ENCODE measurements at places on chromosomes 3 and 15.

DNA sequence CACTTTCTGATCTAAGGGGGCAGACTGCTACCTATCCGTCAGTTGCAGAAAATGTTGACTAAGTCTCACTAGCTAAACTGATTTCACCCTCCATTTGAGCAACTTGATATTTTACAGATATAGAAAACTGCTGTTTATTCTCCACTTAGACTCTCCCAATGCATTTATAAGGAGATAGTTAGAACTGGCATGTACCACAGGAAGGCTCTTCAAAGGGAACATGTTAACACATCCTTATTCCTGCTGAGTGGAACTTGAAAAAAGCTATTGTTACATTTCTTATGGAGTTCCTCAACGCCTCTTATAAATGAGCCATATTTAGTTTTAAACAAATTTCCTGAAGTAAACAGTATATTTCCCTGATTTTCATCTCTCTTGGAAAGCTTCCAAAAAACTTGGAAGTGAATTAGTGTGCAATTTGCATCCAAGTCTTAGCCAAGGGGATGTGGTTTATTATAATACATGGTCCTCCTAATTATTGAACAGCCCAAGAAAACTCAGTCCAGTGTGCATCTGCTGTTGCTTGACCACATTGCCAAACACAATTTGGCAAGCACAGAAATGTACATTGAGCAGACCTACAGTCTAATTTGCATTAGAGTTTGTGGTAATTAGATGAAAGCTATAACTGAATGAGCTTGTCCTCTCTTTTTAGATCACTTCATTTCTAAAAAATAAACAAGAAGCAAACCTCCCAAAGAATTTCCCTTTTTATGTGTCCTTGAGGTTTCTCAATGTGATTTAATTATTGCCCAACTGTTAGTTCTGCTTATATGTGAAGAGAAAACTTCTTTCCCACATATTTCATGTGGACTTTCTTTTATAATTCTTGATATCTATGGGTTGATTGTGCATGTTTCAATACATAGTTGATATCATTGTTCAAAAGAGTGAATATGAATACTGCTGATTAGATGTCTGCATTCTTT, 72.6 kb upstream of the DPH6 start:
- no peak for DNase-seq

GRCh38 chr3:77242371-77242770, 202.5 kb downstream of the ROBO2 start:
- no peak for DNase-seq

- DNase-seq = no peak
These were observed 148.9 kb downstream of the PLCL2 start for GRCh38 chr3:17033516-17034168.

- DNase-seq = no peak
These were observed 92.2 kb downstream of the P2RY1 start for GRCh38 chr3:152927131-152927530.

DNA sequence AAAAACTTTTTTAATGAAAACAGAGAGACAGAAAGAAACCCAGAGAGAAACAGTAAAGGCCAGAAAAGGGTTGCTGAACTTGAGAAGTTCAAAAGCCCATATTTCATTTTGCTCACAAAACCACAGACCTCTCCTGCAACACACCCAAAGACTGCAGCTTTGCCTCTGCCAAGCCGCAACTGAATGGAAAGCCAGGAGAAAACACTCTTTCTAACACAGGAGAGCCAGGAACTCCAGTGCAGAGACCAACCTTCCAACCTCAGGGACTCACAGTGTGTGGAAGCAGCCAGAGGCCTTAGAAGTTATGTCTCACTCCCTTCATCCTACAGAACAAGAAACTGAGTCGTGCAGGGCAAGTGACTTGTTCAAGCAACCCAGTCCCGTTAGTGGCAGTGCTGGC, 163.1 kb upstream of the HES1 start:
- no peak for DNase-seq

DNA sequence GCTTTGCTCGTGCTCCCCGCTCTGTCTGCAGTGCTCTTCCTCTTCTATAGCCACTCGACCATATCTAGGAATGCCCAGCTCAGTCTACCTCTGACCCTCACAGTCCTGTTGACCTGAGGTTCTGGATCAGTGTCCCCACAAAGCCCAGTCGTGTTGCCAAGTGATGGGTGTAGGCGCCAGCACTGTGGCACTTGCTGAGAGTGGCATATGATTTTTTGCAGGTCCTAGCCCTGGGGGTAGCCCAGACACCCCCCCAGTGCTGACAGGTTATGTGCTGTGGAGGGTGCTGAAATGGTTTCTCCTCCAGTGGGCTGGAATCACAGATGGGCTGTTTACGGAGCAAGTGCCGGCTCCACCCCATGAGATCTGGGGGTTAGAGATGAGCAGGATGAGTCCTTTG, 32.5 kb downstream of the ACAD9 start:
- no peak for DNase-seq

GRCh38 chr3:39126532-39127071, 19.1 kb downstream of the TTC21A start:
- peak; percentile 65 for DNase-seq

DNA sequence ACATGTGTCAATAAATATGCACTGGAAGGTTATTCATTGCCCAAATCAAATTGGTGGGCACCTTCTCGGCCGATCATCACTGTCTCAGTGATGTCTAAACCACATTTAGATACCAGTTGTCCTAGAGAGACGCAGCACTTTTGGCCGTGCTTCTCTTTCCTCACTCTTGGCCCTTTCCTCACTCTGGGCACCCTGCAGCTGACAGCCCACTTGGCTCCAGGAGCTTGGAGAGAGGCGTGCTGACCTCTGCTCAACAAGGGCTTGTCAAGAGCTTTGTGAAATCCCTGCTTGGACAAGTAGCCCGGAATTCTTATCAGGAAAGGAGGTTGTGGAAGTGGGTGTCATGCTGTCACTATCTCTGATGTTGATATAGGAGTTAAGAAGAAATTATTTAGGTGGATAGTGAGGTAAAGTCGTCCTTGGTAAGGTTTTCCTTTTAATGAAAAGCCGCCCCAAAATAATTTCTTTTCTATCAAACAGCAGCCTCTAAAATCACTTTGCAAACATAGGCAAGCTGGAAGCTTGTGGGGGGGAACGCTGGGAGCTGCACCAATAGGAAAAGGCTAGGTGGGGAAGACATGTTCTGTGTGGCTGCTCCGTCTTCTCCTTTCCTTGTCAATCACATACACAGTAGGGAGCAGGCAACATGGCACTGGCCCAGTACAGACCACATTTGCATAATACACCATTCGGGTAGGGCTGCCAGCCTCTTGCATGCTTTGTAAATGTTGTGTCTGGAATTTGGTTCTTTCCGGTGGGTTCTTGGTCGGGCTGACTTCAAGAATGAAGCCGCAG, 126.8 kb upstream of the UBE3A start:
- no peak for DNase-seq

DNA sequence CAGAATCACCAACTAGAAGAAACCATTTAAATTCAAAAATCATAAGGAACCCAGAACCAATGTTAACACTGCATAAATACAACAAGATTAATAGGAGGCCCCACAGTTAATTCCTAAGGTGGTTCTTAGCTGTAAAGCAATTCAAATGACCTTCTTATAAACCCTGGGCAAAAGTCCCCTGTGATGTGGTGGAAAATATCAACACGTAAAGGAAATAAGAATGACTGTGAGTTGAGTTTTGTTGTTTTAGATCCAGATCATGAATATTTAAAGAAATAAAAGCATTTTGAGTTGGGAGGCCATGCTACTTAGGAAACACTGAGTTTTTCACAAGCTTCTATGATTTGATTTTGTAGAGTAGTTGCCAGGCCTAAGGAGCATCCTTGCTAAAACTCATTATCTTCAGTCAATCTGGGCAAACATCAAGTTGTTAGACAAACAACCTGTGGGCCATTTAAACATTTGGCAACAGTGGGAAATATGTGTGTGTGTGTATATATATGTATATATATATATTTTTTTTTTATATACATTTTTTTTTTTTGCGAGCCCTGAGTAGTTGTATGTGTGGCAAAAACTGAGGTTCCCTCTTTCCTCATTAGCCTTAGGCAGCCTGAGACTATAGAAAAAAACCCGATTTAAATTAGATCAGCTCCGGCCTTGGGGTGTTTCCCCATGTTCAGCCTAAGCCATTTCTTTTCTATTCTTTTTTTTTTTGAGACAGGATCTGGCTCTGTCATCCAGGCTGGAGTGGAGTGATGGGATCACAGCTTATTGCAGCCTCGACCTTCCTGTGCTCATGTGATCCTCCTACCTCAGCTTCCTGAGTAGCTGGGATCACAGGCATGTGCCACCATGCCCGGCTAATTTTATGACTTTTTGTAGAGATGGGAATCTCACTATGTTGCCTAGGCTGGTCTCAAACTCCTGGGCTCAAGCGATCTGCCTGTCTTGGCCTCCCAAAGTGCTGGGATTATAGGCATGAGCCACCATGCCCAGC, 8.0 kb upstream of the PXK start:
- DNase-seq = no peak

- no peak for DNase-seq
These were observed 32.2 kb downstream of the SQOR start for GRCh38 chr15:45667002-45667401.

GRCh38 chr3:13479332-13479581, 849 bp upstream of the HDAC11 start:
- peak; percentile 69 for DNase-seq

GRCh38 chr3:159978353-159978752, 10.3 kb upstream of the IL12A start:
- DNase-seq = no peak

DNA sequence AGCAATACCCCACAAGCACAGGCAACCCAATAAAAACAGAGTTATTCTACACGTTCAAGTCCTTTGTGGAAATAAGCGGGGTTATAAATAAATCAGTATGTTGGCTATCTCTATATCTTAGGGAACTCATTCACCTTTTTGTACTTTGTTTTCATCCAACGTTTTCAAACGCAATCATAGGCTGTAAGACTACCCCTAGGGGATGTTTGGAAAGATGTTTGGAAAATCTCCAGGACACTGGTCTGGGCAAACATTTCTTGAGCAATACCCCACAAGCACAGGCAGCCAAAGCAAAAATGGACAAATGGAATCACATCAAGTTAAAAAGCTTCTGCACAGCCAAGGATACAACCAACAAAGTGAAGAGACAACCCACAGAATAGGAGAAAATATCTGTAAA, 70.1 kb downstream of the CLDN11 start:
- no peak for DNase-seq

DNA sequence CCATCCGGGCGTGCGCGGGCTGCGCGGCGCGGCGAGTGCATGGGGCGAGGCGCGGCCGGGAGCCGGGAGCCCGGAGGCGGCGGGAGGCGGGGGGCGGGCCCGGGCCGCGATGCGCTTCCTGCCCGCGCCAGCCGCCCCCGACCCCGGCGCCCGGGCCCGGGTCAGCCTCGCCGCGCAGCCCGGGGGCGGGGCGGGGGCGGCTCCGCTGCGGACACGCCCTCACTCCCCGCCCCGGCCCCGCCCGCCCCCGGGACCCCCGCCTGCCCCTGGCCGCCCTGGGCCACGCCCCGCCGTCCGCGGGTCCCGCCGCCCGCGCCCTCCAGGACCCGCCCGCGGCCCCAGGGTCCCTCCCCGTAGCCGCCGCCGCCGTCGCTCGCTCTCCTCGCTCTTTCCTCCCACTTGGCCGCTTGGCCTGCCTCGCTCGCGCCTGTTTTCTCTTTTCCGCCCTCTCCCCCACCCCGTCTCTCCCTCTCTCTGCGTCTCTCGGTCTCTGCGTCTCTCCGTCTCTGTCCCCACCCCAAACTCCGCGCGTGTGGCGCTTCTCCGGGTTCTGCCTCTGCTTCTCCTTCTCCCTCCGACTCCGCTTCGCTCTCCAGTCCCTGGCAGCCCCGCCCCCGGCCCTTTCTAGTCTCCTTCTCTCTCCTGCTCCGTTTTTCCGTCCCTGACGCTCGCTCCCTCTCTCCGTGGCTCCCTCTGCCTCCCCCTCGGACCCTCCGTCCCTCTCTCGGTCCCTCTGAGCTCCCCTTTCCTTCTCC, at the start of gene PLXND1:
Gene PLXND1 (minus strand): TSS at position 41 of the 755 bp plus-strand sequence. CDS start 37 bp downstream, at position 4.
- DNase-seq = peak; percentile 46

DNA sequence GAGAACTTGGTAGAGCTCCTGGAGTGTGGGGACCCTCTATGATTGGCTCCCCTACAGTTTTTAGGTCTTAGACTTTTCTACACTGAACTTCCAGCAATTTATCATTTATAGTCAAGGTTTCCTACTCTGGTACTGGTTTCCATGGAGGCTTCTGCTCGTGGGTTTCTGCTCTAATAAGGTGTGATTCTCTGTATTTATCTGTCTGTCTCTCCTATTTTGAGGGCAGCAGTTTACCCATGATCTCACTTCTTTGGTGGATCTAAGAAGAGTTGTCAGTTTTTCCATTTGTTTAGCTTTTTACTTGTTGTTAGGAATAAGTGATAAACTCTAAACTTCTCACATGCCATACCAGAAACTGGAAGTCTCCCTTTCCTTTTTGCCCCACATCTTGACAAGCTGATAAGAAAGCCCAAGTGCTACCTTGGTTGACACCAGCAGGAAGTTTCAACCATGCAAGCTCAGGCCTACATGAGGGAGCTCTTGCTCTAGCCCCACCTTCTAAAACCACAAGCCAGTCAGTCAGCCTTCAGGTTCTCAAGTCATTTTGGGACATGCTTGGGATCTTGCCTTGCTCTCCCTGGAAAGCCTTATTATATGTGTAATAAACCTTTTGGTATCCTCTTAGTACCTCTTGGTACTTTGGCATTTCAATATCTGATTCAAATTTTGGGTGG, 10.0 kb downstream of the TIMMDC1 start:
- peak; percentile 37 for DNase-seq

DNA sequence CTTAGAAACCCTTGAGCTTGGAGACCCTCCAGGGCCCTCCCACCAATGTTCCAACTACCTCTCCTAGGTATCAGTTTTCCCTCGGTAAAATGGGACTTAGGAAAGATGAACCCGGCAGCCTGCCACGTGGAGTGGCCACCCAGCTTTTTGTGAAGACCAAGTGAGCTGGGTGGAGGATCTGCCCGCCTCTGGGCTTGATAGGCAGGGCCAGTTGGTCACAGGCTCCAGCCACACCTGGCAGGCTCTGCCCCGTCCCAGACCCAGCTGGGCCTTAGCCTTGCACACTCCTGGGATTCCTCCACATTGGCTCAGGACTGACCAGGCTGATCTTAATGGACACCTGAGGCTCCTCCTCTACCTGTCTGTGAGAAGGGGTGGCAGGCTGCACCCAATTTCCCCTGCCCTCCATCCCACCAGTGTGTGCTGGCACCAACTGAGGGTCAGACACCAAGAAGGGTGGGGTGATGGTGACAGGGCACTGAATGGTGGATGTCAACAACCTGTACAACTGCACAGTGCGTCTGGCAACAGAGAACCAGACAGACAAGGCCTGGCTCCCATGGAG, 761 bp upstream of the GRIP2 start:
- no peak for DNase-seq

All from activated CD4-positive, alpha-beta memory T cell treated with anti-CD3 and anti-CD28 coated beads for 36 hours (primary cell).